ENCODE measurements at places on chromosomes 2 and 18.

DNA sequence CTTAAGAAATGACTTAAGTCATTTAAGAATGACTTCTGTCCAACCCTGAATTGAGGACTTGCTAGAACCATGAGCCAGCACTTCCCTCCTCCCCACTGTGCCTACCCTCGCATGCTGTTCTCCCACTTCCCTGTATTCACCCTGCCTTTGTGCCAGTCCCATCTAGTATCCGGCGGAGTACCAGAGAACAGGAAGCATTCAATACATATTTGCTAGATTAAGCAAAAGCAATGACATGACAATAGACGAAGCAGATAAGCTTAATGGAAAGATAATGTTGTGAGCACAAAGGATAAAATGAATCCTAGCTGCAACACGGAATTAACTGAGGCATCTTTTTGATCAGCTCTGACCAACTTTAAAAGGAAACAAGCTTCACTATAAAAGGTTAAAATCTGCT is 328.5 kb downstream of the TDRD15 start:
- no peaks in the 10 kb centered on the region for H3K27me3 ChIP-seq
- H3K27ac ChIP-seq = no peak overlapping the region
- H3K4me1 ChIP-seq = no peaks in the 10 kb centered on the region

- H3K27ac ChIP-seq = no peak overlapping the region
- no peaks in the 10 kb centered on the region for H3K4me1 ChIP-seq
- no peaks in the 10 kb centered on the region for H3K27me3 ChIP-seq
- DNase-seq = no peak
Measured at GRCh38 chr18:5103286-5103685, 93.8 kb downstream of the AKAIN1 start.

DNA sequence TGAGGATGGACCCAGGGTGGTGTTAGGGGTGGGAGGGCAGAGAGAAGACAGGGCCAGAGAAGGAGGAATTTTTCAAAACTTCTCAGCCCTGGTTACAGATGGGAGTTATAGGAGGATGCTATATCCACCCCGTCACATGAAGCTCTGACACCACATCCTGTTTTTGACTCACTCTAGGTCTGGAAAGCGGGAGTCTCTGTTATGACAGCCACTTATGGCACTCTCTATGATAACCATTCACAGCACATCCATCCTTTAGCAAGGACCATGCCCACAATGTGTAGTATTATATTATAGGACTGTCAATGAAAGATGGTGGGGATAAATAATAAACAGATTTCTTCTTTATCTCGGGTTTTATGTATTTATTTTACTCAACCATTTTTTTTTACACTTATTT is 461.2 kb downstream of the CDH2 start:
- no peaks in the 10 kb centered on the region for H3K4me1 ChIP-seq
- DNase-seq = no peak
- no peak overlapping the region for H3K4me3 ChIP-seq
- H3K27me3 ChIP-seq = no peaks in the 10 kb centered on the region
- no peak overlapping the region for H3K27ac ChIP-seq
- H3K36me3 ChIP-seq = no peaks in the 10 kb centered on the region

DNA sequence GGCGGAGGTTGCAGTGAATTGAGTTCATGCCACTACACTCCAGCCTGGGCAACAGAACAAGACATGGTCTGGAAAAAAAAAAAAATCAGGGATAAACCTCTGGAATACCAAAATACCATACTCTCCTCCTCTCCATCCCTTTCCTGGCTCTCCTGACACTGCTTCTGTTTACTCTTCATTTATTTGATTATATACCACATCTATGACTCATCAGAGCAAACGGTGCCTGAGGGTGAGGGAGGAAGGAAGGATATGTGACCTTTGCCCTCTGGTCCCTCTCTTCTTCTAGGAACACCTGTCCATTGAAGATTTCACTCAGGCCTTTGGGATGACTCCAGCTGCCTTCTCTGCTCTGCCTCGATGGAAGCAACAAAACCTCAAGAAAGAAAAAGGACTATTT is 30.0 kb downstream of the VIL1 start:
- H3K4me3 ChIP-seq = no peak overlapping the region
- no peak for DNase-seq
- peaks cover 6% of the 10 kb centered on the region for H3K4me1 ChIP-seq
- H3K36me3 ChIP-seq = peaks cover 37% of the 10 kb centered on the region

- H3K4me3 ChIP-seq = no peak overlapping the region
- no peak for DNase-seq
- H3K27ac ChIP-seq = no peak overlapping the region
- peaks cover 4% of the 10 kb centered on the region for H3K4me1 ChIP-seq
- H3K36me3 ChIP-seq = no peaks in the 10 kb centered on the region
Measured at GRCh38 chr2:65658881-65659280, 226.5 kb upstream of the SPRED2 start.

DNA sequence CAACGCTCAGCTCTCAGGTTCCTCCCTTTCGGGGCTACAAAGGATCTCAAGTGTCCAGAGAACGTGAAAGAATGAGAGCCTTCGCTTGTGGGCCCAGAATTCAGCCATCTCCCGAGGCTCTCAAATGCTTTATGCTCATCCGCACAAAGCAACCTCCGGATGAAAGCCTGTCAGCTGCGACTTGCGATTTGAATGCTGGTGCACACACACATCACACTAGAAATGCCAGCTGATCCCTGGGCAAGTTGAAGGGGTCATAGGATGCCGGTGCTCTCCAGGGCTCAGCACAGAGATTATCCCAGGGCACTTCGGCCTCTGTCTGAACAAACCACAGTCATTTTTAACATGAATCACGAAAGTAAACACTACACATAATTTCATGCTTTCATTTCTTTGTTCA is 141.8 kb upstream of the MYT1L start:
- no peak for DNase-seq
- H3K4me1 ChIP-seq = no peaks in the 10 kb centered on the region
- H3K27ac ChIP-seq = no peak overlapping the region
- H3K27me3 ChIP-seq = no peaks in the 10 kb centered on the region
- no peaks in the 10 kb centered on the region for H3K36me3 ChIP-seq

DNA sequence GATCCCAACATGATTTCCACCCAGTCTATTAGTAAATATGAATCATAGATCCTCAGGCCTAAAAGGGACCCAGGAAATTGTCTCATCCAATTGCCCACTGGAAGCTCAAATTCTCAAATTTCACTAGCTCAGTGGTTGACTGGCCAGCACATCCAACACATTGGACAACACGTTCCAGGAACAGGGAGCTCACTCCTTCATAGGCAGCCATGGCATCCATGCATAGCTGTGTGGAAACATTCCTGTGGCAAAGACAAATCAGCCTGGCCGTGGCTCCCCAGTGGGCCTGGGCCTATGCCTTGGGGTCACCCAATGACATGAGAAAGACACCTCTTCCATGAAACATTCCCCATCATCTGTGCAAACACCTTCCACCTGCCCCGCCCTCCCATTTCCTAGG is 261.1 kb downstream of the ANAPC1 start:
- no peaks in the 10 kb centered on the region for H3K36me3 ChIP-seq
- H3K4me3 ChIP-seq = no peak overlapping the region
- H3K27ac ChIP-seq = no peak overlapping the region
- DNase-seq = no peak
- H3K4me1 ChIP-seq = peaks cover 32% of the 10 kb centered on the region

DNA sequence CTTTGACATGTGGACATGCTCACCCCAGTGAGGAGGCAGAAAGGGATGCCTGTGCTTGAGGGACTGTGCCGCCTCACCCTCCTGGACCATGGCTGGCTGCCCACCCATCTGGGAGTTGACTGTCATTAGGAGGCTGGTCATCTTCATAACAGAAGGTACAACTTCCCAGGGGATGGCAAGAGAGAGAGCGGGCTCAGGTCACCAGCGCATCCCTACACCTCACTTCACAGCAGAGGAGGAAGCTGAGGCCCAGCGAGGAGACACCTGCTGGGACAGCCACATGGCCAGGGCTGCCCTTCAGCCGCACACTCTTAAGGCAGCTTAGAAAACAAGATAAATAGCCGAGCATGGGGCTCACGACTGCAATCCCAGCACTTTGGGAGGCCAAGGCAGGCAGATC is 59.4 kb downstream of the ADCY3 start:
- no peak for DNase-seq
- H3K27ac ChIP-seq = no peak overlapping the region
- H3K36me3 ChIP-seq = no peaks in the 10 kb centered on the region
- H3K4me1 ChIP-seq = peaks cover 7% of the 10 kb centered on the region
- no peak overlapping the region for H3K4me3 ChIP-seq
- H3K27me3 ChIP-seq = no peaks in the 10 kb centered on the region

DNA sequence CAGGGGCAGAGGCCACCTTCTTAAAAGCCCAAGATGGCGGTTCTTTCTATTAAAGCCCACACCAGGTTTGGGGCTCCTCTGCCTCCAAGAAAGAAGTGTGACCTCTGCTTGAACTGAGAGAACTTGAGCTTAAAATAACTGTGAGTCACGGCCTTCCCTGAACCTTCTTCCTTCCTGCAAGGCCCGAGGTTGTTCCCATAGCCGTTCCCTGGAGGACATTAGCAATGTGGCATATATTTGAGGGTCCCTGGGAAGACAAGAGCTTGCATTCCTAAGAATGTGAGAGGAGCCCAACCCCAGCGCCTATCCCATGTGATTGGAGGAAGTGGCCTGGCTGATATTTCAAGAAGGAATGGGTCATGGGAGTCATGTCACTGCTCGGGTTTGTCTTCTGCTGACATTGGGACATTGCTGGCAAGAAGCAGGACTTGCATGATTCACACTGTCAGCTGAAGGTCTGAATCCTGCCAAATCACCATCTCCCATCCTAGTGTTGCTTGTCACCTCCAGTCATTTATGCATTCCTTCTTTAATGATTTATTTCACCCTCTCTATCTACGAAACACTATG is 168.1 kb downstream of the TRIB2 start:
- DNase-seq = peak; percentile 79
- peaks cover 8% of the 10 kb centered on the region for H3K4me1 ChIP-seq
- H3K27ac ChIP-seq = peak overlapping the region; percentile 13

DNA sequence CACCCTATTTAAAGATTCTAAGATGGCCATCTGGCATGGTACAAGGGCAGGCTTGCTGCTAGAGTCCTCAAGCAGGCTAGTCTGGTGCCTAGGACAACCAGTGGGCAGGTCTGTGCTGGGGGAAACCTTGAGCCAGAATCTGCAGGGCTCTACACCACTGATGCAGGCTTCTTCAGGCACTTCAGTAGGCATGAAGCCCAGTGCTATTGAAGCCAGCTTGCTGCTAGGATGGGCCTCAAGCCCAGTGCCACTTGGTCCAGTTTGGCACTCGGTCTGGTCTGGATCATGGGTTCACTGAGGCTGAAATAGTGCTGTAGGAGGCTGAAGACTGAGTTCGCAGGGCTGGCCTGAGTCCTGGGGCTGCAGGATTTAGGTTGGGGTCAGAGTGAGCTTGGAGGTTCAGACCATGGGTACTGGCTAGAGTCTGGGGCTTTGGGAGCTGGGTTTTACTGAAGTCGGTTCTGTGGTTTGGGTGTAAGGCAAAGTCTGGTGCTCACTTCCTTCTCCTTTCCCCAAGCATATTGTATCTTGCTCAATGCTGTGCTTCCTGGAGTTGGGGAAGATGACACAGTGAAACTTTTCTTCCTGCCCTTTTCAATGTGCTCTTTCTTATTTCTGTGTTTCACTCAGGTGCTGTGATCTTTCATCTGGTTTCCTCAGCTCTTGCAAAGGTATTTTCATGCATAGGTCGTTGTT is 41.2 kb downstream of the SP100 start:
- DNase-seq = no peak
- H3K4me3 ChIP-seq = no peak overlapping the region
- H3K4me1 ChIP-seq = no peaks in the 10 kb centered on the region
- H3K27ac ChIP-seq = no peak overlapping the region
- H3K36me3 ChIP-seq = peaks cover 70% of the 10 kb centered on the region

GRCh38 chr2:226411727-226412360 is 387.8 kb downstream of the IRS1 start:
- H3K27ac ChIP-seq = no peak overlapping the region
- H3K4me1 ChIP-seq = no peaks in the 10 kb centered on the region
- no peaks in the 10 kb centered on the region for H3K27me3 ChIP-seq
- no peak overlapping the region for H3K4me3 ChIP-seq
- no peaks in the 10 kb centered on the region for H3K36me3 ChIP-seq

DNA sequence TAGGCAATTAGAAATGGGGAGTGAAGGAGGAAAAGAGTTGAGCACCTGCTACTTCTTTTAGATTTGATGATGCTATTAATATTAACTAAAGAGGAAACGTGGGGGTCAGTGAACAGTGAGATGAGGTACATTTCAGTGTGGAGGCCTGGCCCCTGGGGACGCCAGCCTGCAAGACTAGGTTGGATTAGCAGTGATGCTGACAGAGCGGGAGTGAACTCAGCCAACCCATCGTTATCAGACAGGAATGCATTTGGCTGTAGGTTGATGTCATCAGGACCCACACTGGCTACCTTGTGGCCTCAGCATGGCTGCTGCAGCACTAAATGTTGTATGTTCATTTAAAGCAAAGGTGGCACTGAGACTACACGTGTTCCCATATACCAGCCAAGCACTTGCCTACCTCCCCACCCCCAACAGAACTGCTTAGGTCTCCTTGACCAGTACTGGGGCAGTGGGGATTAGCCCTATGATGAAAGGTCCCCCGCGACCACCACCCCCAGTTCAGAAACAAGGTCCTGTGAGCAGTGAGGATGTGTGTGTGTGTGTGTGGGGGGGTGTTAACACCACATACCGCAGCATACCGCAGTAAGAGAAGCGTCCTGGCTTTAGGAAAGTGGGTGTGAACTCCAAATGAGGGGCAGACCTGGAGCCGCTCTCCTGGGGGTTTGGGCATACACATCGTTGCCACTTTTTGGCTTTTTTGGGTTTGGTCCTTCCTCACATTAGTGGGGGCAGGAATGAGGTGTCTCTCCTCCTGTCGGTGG is 26.0 kb downstream of the DGKD start:
- H3K4me3 ChIP-seq = no peak overlapping the region
- H3K27ac ChIP-seq = no peak overlapping the region
- H3K36me3 ChIP-seq = no peaks in the 10 kb centered on the region
- H3K4me1 ChIP-seq = peaks cover 10% of the 10 kb centered on the region

- H3K36me3 ChIP-seq = no peaks in the 10 kb centered on the region
- H3K27me3 ChIP-seq = no peaks in the 10 kb centered on the region
Measured at GRCh38 chr2:116238511-116238910, 1576.0 kb upstream of the DDX18 start.

- peaks cover 4% of the 10 kb centered on the region for H3K27me3 ChIP-seq
- no peak overlapping the region for H3K4me3 ChIP-seq
- DNase-seq = no peak
- H3K36me3 ChIP-seq = no peaks in the 10 kb centered on the region
- H3K27ac ChIP-seq = no peak overlapping the region
- H3K4me1 ChIP-seq = no peaks in the 10 kb centered on the region
Measured at GRCh38 chr2:75464348-75464946, 96.3 kb downstream of the EVA1A start.

DNA sequence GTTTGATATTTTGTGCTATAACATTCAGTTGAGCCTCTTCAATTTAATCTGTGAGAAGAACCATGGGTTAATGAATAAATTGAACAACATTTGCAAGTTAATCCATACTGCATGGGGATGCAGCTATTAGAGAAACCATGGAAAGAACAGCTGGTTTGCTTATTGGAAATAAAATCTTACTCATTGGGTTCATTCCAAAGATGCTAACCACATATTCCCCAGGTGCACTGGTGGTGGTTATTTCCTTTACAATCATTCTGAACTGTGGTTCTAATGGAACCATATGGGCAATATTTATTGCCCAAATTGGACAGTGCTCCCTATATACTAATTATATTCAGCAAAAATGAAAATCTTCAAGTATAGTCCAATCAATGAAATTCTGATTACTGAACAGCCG is 1200.4 kb upstream of the CDH2 start:
- H3K4me1 ChIP-seq = no peaks in the 10 kb centered on the region
- H3K36me3 ChIP-seq = no peaks in the 10 kb centered on the region
